ENCODE measurements at places on chromosomes 16 and 17.
A peak's percentile ranks its signal among the peaks of the same experiment; 100 is the strongest.

DNA sequence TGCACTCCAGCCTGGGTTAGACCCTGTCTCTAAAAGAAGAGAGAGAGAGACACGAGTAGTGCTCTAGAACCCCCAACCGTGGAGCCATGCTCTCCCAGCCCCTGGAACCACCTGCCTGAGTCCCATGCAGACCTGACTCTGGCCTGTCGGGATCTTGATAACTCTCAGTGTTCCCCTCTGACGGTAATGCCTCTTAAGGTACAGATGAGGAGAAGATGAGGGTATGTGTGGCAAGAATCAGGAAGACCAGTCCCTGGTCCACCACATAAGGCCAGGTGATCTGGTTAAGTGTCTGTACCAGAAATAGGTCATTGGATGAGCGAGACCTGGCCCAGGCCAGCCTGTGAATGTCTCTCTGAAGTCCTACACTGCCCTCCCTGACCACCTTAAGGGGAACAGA, 18.4 kb downstream of the OSBPL7 start:
- DNase-seq = no peak

DNA sequence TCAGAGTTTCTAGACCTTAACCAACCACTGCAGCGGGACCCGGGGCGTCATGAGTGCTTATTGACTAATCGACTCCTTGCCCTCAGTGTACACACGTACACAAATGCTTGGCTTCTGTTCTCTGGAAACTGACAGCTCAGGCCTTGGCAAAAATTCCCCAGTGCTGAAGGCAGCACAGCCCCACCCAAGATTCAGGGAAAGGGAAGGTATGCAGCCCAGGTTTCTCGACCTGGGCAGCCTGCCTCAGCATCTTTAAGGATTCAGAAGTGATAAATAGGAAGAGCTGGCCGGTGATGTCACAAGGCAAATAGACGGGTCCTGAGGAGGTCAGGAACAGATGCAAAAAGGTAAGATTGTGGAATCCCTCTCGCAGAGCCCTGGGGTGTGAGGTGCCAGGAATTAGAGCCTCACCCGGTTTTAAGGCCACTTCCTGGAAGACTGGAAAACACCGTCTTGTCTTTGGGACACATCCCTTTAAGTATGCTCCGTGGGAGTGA, 9.0 kb upstream of the CDH3 start:
- DNase-seq = no peak

DNA sequence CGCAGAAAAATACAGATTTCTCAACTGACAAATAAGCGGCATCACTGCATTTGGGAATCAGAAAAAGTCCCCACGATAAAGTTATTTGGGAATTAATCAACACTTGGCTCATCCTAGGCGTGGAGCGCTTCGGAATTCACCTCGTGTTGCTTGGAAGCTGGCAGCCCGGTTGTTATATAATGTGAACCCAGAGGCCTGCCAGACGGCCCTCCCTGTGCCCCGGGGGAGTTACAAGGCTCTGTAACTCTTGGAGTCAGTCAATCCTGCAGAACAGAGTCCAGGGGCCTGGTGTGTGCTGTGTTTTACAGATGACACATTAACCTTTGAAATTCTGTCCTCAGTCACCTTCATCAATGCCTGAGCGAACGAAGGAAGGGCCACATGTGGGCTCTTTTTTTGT, 111.1 kb downstream of the PITPNC1 start:
- DNase-seq = no peak

GRCh38 chr17:4220655-4221054, 43.1 kb downstream of the ANKFY1 start:
- DNase-seq = peak; percentile 24

DNA sequence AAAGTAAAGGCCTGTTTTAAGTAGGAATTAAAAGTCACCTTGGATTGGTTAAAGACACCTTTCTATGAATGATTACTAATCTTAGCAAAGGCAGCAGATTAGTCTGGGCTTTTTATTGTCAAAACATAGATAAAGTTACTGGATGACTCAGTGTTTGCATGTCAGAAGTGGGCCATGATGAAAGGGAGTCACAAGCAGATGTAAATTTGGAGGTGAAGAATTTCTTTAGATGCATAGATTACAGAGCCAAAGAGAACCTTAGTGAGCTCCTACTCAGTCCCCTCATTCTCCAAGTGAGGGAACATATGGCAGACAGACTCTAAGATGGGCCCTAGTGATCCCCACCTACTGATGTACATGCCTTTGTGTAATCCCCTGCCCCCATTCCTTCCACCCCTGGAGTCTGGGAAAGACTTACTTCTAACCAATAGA, 124.5 kb downstream of the HS3ST3A1 start:
- DNase-seq = peak; percentile 61

DNA sequence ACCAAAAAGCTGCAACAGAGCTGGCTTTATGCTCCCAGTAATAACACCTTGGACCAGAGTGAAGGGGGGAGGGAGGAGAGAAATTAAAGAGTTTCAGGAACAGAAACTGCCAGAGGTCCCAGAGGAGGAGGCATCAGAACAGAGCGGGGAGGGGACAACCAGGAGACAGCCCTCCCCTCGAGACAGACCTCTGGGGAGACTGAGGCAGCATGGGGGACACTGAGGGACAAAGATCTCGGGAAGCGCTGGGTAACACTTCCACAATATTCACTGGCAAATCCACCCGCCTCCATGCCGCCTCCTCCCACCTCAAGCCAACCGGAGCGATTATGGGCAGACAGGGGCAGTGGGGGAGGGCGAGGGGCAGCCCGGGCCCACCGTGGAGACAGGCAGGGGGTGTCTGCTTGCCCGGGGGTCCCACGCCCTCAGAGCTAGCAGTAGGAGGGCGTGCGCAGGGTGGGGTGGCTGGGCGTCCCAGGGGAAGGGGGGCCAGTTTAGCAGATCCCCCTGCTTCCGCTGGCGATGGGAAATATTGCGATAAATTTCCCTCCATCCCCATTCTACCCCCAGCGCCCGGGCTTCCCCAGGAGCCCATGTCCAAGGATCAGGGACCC, 1.2 kb downstream of the PCGF2 start:
- no peak for DNase-seq

- DNase-seq = peak; percentile 92
Observed at GRCh38 chr16:27495191-27495590, 54.5 kb downstream of the GTF3C1 start.

- DNase-seq = no peak
Observed at GRCh38 chr17:4007346-4008081, 43.3 kb upstream of the ATP2A3 start.

Data from fibroblast of skin of right quadriceps (primary cell).